ENCODE measurements at places on chromosomes 7 and 10.

DNA sequence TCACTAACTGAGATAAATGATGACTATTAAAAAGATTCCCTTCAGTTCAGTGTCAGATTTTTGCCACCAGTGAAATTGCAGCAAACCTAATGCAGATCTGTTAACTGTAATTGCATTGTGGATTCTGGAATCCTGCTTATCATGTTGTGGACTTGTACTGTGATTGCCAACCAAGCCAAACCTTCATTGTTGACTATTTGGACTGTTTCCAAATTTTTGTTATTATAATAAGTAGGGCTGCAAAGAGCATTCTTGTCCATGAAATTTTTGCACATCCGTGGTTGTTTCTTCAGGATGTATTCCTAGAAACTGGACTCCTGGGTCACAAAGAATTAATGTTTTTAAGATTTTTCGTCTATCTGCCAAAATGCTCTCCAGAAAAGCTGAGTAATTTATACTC is 281.6 kb upstream of the ZMIZ1 start:
- DNase-seq: no peak

DNA sequence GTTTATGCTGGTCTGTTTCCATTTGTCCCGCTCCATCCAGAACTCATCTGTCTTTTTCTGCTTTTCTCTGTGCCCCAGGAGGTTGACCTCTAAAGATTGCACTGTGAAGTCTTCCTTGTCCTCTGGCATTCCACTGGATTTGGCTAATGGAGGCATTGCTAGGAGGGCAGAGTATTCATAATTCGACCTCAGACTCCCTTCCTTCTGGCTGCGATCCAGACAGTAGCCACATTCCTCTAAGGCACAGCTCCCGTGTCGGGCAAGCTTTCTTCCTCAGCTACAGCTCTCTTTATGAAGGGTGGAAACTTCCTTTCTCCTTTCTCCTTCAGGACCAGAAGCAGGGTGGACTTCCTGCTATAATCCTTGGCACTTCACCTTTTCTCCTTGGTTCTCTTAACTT is 175.9 kb downstream of the BAMBI start:
- DNase-seq: no peak

GRCh38 chr10:98852686-98853085 is 383.0 kb downstream of the HPSE2 start:
- no peak for DNase-seq

DNA sequence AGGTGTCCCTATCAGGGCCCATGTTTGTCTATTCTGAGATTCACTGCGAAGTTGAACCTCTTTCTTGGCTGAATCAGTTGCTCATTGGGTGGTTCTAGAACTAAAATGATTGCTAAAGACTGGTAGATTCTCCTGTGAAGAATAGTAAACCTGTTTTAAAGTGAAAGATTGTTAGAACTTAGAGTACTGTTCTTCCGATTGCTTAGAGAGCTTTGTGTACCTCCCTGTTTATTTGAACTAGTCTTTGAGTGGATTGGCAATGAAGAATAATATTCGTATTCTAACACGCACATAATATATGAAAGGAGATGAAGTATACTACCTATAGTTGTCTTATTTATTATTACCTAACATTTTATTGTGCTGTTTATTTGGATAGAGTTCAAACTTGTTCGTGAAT is 124.8 kb upstream of the RPA3 start:
- no peak for DNase-seq

DNA sequence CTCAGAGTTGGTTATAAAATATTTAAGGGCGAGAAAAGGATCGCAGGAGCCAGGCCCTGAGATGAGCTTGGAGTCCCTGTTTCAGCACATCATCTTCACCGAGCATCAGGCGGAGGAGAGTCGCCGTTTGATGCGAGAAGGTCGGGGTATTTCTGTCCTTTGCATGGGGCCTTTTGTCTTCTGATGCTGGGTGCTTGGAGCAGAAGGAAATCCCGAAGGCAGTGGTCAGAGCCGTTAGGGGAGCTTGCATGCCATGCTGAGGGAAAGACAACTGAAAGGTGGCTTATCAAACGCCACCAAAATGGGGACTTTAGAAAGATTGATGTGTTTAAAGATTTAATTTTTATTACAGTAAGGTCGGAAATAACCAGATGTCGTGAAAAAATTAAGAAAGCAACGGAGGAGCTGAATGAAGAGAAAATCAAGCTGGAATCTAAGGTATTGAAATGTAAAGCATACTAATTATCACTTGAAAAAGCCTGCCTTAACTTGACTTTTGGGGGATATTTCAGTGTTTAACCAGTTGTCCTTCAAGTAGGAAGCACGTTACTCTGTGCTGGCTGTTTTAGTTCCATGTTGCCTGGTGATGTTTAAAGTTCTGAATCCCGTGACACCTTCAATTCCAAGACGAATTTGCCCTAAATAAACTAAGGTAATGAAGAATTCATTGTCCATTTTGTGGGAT is 845 bp downstream of the CCDC172 start:
- DNase-seq: no peak

DNA sequence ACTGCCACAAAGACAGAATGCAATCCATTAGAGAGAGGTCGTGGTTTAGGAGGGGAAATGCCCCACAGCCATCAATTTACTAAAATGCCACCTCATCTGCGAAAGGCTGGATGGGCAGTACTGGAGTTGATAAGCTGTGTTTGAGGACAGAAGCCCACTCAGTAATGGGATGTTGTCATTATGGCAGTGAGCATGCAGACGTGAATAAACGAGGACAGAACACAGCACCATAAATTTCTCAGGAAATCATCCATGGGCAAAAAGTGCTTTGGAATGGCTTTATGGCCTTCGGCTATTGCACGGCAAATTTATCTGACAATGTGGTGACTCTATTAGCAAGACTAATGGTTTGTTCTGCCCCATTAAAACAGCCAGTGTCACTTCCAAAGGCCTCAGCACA is 15.9 kb upstream of the C10orf53 start:
- no peak for DNase-seq

- no peak for DNase-seq
These were observed 25.5 kb downstream of the TSPAN13 start for GRCh38 chr7:16779051-16779450.

DNA sequence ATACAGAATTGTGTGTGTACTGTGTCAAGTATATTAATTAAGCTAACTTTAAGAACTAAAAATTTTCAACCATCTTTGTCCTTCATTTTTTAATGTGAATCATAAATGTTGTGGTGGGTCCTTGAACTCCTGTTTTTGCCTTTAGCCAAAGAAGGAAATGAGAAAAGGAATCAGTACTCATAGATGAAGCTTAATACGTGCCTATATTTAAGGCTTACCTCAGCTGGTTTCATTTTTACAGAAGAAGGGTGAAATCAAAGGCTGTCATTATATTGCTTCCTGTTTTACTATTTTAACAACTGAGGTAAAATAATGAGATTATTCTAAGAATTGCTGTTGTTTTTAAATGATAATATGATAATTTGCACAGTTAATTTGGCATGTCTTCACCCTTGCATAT is 6.3 kb upstream of the SNX13 start:
- DNase-seq: no peak

- DNase-seq: no peak
These were observed 54.1 kb upstream of the ABI1 start for GRCh38 chr10:26914898-26915297.

GRCh38 chr10:102668326-102669107 is 24.2 kb downstream of the TRIM8 start:
- no peak for DNase-seq

DNA sequence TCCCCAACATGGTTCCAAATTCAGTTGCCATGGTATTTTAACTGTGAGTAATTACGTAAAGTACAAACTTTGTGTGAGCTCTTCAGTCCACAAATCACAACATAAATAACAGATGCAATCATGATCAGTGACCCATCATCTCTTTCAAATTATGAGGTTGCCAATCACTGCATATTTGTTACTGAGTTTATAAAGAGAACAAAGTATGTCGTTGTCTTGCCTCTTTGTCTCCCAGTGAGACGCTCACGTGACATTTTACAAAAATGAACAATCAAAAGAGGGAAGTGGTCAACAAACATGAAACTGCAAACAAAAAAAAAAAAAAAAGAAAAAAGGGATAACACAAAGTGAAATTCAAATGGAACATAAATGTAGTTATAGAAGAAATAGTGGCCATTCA is 122.7 kb upstream of the PDSS1 start:
- DNase-seq: no peak

Measured in coronary artery (tissue), 2 donors.